Pancreas (tissue), 10 donors: ENCODE measurements at places on chromosomes 6 and 20.
A peak's percentile ranks its signal among the peaks of the same experiment; 100 is the strongest.

DNA sequence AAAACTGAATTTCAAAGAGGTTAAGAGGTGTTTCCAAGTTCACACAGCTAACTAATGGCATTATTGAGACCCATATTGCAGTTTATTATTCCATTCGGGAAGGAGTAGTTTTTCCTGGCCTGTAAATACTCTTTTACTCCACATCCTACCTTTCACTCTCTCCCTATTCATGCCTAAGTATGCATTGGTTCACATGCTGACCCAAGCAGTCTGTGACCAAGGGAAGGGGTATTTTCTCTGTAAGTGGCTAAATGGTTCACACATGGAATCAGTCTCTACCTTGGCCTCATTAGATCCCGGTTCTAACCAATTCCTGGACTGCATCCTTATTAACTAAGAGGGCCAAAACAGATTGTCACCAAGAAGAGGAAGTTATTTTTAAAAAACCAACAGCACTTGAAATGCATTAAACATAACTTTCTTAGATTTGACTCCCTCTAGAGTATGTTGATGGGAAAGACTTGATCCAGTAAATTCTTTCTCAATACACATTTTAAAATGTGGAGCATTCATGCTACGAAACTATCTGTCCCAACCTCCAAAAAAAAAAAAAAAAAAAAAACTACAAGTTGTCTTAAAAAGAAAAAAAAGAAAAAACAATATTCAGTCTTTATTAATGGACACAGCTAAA is 17.8 kb upstream of the RSPO3 start:
- no peak for DNase-seq

GRCh38 chr6:1389369-1390132 is at the start of gene FOXF2:
TSS of gene FOXF2 (plus strand) at chr6:1389576. CDS start at chr6:1389948, 372 bp downstream.
- no peak for DNase-seq

- DNase-seq, result no peak
Observed at GRCh38 chr6:133697666-133698065, 191.2 kb upstream of the TCF21 start.

DNA sequence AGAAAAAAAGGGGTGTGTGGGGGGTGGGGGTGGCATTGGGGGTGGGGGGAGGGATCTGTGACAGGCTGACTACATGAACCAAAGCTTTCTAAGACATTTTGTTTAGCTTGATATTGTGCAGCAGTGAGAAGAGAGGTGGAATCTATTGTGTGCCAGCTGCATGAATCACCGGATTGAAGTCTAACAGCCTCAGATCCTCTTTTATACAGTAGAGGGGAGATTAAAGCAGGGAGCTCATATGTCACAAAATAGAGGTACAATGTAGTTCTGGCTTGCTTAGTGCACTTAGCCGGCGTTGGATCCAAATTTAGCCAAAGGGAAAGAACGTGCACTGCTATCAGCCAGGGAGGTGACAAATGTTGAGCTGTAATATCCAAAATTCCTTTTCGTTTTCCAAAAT is 404.2 kb upstream of the CITED2 start:
- no peak for DNase-seq

DNA sequence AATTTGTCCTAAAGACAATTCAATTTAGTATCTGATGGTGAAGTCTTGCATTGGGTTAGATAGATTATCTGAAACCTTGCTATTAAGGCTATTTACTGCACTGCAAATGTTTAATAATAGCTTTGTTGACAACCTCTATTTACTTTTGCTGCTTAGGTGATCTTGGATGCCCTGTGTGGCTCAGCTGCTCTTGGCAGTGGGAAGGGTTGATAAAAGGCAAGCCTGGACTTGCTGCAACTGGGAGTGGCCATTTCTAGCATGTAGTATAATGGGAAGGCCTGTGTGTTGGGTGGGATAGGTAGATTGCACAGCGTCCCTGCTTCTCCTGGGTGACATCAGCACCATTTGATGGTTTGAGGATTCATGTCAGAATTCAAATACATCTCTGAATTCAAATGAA is 49.1 kb downstream of the ARMC2 start:
- DNase-seq, result peak; percentile 64

DNA sequence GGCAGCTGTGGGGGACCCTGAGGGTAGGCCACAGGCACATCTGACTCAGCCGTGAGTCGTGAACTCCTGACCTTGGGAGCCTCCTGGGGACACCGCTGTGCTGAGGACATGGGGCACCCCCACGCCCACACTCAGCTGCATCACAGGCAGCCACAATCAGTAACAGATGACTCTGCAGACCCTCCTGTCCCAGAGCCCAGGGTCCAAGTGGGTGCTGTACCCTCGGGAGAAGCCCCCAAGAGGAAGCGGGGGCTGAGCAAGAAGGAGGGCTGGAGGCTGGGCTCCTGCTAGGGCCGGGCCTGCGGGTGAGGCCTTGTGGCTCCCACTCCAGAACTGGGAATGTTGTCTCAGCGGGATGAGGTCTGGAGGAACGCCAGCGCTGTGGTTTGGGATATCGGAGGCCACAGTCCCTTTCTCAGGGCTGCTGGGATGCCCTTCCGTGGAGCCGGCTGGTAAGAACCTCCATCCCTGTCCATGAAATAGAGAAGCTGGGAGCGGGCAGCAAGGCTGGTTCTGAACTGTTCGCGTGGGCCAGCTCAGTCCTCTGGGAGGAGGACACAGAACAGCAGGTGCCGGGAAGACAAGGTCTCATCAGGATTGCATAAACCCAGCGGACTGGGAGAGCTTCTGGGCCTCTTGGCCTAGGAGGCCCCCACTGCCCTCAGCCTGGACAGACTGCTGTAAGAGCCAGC is 3.1 kb upstream of the LAMA5 start:
- DNase-seq, result no peak

DNA sequence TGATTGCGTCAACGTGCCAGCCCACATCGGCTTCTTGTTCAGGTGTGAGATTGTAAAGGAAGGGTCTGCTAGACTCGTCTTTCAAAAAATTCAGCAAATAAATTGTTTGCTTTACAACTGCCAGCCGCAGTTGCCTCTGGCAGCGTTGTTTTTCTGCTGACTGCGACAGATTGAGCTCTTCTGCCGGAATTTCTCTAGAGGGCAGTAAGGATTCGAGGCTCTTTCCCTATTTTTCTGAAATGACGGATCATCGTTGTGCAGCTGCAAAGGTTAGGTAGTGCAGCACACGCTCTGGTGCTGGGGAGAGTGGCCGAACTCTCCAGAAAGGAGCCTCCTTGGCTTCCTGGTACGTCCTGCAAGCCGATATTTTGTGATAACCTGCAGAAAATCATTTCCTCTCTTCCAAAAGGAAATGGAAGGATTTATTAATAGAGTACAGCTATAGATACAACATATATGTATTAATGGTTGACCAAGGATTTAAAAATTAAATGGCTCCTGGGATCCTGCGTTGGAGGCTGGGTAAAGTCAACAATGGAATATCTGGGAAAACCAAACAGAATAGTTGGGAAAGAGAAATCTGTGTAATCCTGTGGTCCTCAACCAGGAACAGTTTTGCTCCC is 121.9 kb upstream of the ZFP64 start:
- no peak for DNase-seq

DNA sequence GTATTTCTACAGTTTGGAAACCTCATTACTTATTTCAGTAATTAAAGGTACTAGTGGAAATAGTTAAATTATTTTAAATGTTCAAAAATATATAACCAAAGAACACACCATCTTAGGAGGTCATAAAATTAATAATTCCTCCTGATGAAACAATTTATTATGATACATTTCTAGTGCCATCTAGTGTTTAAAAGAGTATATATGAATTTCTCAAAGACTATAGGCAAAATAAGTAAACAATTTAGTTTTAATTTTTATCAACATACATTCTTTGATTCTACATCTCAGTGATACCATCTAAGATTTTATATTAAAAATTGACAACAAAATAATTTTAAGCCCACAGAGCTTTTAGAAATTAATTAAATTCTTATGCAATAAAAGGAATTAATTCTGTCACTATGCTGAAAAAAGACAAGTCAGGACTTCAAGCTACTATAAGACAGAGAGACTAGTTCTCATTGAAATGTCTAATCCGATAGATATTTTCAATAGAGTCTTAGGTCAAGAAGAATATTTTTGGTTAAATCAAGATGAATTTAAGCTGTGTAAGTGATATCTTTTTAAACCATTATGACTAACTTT is 107.8 kb upstream of the RNF217 start:
- no peak for DNase-seq

DNA sequence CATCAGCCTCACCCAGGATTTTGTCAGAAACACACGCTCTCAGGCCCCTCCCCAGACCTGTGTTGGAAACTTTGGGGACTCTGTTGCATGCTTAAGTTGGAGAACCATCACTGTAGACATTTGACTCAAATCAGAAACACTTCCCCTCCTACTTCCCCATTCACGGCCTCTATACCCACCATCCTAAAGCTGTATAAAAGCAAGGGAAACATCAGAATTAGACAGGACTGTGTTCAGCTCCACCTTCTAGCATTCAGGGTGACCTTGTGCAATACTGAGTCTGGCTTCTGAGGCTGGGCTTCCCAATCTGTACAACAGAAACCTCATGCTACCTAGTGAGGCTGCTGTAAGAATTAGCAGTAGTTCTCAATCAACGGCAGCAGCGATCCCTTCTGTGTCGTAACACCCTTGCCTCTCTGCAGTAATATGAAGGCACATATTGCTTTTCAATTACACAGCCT is 252.3 kb downstream of the LY86 start:
- DNase-seq, result no peak

DNA sequence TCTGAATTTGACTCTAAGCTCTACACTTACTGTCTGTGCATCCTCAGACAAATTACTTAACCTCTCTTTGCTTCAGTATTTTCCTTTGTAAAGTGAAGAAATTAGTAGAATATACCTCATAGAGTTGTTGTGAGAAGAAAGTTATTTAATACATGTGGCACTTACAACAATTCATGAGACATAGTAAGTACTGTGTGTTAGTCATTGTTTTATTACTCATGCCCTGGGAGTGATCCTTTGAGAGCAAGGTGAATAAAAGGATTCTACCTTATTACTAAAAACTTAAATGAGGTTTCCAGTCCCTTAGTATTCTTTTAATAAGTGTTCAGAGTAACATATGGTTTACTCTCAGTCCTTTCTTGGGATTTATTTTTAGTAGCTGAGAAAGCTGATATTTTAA is 233.6 kb upstream of the MAP3K7 start:
- no peak for DNase-seq

DNA sequence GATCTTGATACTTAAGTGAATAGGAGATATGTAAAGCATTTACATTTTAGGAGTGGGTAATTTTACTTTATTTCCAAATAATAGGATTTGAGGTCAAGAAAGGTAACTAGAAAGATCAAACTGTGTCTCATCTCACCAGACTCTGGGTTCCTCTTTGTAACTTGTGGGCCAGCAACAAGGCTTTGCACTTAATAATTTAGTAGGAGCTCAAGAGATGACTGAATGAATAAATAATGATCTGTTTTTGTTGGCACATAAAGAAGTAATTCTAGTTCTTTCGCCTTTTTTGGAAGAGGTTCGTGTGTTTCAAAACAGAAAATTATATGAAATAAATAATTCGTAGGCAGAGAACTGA is 67.4 kb upstream of the FABP7 start:
- no peak for DNase-seq

DNA sequence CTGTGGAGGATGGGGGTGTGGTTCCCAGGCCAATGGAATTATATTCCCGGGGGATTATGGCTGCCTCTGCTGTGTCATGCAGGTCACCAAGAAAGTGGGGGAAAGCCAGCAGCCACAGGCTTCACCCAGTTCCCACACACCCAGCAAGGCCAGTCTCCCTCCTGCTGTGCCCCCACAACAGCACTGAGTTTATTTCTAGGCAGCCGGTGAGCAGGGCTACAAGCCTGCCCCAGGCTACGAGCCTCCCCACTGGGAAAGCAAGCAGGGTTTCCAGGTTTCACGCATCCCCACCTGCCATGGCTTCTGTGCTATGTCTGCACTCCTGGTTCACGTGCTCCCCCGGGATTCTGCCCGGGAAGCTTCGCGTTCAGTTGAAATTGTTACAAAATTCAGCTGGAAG is 72.6 kb downstream of the ERMARD start:
- DNase-seq, result peak; percentile 5

- DNase-seq, result no peak
Observed at GRCh38 chr20:20505554-20505953, 137.7 kb downstream of the INSM1 start.

- DNase-seq, result no peak
Observed at GRCh38 chr6:127483399-127484055, 24.3 kb upstream of the KIAA0408 start.

DNA sequence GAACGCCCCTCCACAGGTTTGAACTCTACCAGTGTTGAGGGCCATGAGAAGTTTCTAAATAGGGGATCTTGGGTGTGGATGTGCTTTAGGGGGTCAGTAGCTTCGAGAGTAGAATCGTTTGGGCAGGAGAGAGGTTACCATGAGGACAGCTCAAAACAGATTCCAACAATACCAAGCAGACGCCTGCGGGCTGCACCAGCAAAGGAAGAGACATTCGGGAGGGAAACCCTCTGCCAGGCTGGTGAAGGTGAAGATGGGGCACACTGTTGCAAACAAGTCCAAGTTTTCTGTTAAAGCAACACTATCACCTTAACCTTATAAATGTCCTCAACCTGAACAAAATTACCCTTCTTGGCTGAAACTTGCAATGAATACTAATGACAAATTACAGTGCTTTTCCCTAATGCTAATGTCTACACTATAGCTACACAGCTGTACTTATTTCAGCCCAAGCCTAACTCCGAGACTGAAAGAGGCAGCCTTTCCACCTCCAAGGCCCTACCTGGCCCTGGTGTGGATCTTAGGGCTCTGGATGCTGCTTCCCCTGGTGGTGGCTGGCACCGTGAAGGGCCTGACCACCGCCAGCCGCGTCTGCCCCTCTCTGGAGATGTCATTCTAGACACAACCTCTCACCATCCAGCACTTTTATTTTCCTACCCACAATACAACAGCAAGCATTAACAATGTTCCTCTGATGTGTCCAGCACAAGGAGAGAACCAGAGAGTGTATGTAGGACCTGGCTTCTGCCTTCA is 80.1 kb downstream of the DLL1 start:
- no peak for DNase-seq

- no peak for DNase-seq
Observed at GRCh38 chr20:50146732-50147662, 6.5 kb downstream of the PEDS1 start.
